ENCODE measurements at places on chromosomes 2 and 18. TPM values are rescaled to one million over a fixed set of nuclear protein-coding genes. Genes with fewer than 3 reads are reported as not detected.

The TM4SF20 gene
- total RNA-seq = 0.09 TPM

DNA sequence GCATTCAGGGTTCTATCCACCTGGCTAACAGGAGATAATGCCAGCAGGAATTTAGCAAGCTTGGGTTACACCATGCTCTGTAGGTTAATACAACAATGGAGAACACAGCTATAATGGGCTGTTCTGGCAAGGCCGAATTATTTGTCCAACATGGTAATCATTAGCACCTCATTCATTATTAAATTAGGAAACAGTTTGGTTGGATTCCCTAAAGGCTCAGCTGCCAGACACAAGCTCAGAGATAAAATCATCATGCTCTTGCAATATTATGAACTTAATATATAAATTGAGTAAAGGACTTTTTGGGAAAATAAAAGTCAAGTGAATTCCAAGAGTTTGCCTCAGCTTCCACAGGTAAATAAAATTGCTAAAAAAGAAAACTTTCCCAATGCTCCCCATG is 166.4 kb downstream of the ANKRD44 start:
- no peak for DNase-seq

GRCh38 chr2:44949329-44950151 is 8.0 kb downstream of the SIX3 start:
- DNase-seq = no peak

The GPR35 gene
- total RNA-seq = 5.9 TPM

The KCNE4 gene
- total RNA-seq = 0.71 TPM

DNA sequence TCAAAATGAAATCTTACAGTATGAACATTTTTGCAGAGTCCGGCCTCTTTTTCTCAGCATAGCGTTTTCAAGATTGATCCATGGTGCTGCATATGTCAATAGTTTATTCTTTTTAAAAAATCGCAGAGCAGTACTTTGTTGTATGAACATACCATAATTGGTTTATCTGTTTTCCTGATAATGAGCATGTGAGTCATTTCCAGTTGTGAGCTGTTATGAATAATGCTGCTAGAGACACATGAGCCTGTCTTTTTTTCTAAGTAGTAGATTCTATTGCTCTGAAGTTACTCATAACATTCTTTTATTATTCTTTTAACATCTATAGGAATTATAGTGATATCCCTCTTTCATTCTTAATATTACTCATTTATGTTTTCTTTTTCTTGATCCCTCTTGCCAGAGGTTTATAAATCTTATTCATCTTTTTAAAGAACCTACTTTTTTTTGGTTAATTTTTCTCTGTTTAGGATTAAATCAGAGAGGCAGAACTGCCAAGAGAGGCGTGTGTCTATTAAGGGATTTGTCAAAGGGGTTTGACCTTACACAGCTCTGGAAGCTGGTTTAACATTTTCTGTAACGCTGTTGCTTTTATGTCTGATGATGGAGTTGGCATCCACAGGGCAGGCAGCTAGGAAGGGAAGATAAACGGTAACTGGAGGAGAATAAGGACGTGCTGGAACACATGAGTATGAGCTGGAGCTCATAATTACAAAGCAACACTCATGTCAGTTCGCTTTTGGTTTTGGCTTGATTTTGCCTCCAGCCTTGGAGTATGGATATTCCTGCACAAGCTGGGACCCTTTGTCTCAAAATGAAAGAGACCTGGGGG is 47.4 kb downstream of the MGAT5 start:
- DNase-seq = no peak

The PSD4 gene
- 81.8 TPM for total RNA-seq

DNA sequence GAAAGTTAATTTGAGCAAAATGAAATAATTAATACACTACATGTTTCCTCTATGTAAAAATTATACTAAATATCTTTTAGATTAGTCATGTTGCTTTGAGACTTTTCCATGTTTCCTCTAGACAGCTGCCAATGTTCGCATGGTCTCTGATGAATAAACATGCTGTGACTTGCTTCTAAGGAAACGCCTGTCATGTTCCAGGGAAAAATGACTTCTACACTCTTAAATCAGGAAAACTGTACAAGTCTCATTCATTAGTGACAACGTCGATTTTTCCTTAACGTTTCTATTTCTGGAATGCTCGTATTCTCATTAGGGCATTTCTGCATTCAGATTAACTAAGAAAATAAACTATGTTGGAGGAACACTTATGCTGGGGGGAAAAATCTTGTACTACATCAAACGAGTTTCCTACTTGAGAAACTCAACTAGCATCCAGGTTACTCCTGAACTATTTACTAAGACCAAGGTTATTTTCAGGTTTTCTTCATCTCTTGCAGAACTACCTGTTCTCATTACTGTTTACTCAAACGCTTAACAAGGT is 1.6 kb downstream of the COBLL1 start:
- no peak for DNase-seq

DNA sequence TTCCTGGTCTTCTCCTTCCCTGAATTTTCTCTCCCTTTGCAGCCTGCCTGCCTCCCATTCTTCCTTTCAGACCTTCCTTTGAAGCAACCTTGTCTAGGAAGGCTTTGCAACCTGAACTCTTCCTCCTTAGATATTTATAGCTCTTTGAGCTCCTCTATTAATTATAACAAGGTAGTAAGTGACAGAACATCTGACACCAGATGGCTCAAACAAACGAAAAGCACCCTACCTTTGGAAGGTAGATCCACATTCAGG is 57.2 kb upstream of the SLC1A4 start:
- no peak for DNase-seq

GRCh38 chr2:38829971-38830370 is 45.8 kb downstream of the DHX57 start:
- DNase-seq = no peak

The CD302 gene
- total RNA-seq = 4.6 TPM

DNA sequence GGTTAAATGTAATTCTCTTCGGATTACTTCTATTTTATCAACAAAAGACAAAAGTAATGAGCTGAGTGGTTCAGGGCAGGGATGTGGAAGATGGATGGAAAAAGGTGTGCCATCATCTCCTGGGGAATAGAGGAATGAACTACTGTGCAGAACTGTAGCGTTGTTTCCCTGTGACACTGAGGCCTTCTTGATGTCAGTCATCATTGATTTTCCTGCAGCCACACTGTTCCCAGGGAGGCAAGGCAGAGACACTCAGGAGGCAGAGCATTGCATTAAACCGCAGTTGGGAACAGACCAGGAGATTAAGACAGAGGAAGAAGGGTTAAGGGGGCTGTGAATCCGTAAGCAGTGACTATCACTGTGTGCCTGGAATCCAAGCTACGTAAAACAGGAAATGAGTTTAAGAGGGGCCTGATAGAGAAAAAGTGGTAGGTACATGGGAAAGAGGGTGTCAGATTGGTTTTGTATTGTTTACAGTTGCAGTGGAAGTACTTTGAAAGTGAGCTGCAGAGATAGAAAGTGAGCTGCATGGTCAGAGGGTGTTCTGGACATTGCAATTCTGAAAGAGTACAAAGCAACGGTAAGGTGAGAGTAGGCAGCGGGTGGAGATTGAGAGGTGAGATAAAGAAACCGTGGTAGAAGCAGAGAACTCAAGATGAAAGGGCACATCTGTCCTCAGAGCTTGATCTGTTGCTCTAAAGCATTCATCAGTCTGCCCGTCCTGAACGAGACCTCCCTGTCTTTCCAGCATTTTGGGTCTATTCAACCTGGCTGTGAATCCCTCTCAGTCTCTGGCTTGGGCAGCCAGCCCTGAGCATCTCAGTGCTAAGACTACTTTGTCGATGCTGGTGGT is 793.4 kb upstream of the CELF4 start:
- DNase-seq = peak; percentile 41

The DYSF gene
- 9.2 TPM for total RNA-seq
